ENCODE measurements at places on chromosomes 7 and 10. TPM values are rescaled to one million over a fixed set of nuclear protein-coding genes. Genes with fewer than 3 reads are reported as not detected.

- no peak for DNase-seq
These were observed 44.3 kb downstream of the HOXA1 start for GRCh38 chr7:27051451-27051850.

DNA sequence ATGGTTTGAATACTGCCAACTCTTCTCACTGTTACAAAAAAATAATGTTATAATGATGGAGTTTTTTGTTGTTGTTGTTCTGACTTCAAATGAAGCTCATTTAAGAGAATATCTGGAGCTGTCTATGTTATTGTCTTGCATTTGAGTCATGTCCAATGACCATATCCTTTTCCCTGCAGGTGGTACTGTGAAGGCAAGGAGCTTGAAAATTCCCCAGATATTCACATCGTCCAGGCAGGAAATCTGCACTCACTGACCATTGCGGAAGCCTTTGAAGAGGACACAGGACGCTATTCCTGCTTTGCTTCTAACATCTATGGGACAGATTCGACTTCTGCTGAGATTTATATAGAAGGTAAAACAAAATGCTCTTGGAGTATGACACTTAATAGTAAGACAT is 33.5 kb downstream of the MYPN start:
- no peak for DNase-seq

SKIDA1 gene
- 10.4 TPM for total RNA-seq

AGK gene
- 49.1 TPM for total RNA-seq

- DNase-seq, result no peak
These were observed 225.3 kb downstream of the GLRX3 start for GRCh38 chr10:130361351-130362105.

DNA sequence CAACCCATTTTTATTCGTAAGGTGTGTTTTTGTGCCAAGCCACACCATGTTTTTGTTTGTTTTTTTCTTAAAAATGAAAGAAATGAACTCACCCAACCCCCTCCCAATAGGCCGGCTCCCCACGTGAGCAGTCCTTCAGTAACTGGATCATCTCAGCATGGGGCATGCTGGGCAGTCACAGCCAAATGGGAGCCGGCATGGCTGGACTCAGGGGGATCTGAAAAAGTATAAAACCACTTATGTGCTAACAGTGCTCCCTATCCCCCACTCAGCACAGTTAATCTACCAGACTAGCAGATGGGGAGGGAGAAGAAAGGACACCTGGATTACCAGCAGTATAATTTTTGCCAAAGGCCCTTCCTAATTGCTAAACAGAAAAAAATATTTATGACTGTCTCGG is 39.3 kb downstream of the BAZ1B start:
- peak; percentile 65 for DNase-seq

GRCh38 chr10:120375666-120376065 is 81.4 kb upstream of the PLPP4 start:
- no peak for DNase-seq

DNA sequence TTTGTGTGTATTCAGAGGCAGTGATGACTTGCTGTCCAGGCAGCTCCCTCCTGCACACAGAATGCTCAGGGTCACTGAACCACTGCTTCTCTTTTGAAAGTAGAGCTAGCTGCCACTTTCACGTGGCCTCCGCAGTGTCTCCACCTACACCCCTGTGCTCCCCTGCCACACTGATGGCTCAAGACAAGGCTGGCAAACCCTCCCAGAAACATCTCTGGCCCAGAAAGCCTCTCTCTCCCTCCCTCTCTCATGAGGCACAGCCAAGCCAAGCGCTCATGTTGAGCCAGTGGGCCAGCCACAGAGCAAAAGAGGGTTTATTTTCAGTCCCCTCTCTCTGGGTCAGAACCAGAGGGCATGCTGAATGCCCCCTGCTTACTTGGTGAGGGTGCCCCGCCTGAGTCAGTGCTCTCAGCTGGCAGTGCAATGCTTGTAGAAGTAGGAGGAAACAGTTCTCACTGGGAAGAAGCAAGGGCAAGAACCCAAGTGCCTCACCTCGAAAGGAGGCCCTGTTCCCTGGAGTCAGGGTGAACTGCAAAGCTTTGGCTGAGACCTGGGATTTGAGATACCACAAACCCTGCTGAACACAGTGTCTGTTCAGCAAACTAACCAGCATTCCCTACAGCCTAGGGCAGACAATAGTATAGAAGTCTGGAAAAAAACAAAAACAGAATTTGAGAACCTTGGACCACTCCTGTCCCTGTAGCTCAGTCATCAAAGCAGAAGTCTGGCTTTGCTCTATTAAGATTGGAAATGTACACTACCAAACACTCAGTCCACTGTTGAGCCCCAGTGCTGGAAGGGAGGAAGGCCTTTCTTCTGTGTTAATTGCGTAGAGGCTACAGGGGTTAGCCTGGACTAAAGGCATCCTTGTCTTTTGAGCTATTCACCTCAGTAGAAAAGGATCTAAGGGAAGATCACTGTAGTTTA is 15.8 kb downstream of the SCD start:
- no peak for DNase-seq

GRCh38 chr10:49371967-49372366 is 23.9 kb downstream of the DRGX start:
- no peak for DNase-seq

VWC2 gene
- 0.28 TPM for total RNA-seq

SCART1 gene
- 0.44 TPM for total RNA-seq
